ENCODE measurements at places on chromosomes 13 and 19.
A peak's percentile ranks its signal among the peaks of the same experiment; 100 is the strongest.

- no peak for DNase-seq
Measured at GRCh38 chr19:13104360-13104847, 1.7 kb upstream of the LYL1 start.

- no peak for DNase-seq
Measured at GRCh38 chr19:51071095-51071405, 6.2 kb upstream of the KLK13 start.

- DNase-seq, result peak; percentile 3
Measured at GRCh38 chr19:20167651-20168122, 673 bp downstream of the ZNF486 start.

DNA sequence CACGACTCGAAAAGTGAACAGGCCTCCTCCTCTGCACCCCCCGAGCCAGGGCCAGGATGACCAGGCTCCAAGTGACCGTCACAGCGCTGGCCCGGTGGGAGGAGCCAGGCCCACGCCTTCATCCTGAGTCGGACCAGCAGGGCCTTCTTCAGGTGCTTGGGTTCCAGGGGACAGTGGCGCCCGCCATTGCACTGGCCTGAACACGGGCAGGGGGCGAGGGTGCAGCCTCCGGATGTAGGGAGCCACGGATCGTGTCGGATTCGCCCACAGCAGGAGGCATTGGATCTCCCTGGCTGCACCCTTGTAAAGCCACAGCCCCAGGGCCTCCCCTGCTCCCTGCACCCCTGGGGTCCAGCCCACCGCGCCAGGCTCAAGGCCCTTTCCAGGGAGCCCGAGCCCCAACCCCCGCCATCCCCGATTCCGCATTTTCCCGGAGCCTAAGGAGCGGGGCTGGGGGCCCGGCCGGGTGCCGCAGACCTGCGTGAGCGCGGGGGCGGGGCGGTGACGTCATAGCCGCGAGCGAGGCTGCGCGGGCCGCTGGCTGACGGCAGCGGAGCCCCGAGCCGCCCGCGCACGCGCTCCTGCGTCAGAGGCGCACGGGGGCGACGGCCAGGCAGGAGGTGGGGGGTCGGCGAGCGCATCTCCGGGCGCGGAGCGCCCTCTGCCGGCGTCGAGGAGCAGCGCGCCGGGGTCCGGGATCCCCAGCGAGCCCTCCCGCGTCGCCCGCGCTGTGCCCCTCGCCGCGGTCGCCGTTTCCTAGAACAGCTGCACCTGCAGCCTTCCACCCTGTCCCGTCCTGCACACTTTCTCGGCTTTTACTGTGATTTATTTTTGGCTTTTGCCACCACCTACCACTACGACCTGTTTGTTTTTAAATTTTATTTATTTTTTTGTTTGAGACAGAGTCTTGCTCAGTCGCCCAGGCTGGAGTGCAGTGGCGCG is 1.5 kb upstream of the ATP5F1D start:
- peak; percentile 68 for DNase-seq

DNA sequence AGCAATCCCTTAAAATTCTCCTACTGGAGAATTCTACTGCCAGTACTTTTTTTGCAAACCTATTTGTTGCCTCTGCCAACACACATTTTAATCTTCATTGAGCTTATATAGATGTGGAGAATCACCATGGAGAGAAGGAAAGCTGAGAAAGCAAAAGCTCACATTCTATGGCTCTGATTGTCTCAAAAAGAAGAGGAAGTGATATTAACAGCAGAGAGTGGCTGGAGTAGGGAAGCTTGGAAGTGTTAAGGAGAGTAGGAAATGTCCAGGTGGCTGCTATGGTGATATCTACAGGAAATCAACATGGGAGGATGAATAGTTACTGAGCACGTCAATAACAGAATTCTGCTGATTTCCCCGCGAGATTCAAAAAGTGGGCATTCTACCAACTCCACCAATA is 78.8 kb upstream of the TDRD3 start:
- DNase-seq, result no peak

GRCh38 chr13:35557475-35557874 is 81.0 kb upstream of the MAB21L1 start:
- DNase-seq, result no peak

DNA sequence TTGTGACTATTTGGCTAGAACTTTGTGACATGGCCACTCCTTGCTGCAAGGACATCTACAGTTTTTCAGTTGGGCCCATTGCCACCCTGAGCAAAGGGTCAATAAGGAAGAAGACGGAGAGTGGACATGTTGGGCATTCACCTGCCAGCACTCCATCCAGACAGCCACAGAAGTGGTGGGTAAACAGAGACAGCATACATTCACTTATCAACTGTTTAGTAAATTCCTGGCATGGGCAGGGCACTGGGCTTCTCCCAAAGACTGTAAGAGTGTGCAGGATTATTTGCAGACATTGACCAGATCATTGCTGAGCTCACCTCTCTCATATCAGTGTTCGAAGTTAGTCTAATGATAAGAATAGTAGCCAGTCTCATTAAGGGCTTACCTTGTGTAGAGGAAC is 29.2 kb downstream of the SIPA1L3 start:
- no peak for DNase-seq

DNA sequence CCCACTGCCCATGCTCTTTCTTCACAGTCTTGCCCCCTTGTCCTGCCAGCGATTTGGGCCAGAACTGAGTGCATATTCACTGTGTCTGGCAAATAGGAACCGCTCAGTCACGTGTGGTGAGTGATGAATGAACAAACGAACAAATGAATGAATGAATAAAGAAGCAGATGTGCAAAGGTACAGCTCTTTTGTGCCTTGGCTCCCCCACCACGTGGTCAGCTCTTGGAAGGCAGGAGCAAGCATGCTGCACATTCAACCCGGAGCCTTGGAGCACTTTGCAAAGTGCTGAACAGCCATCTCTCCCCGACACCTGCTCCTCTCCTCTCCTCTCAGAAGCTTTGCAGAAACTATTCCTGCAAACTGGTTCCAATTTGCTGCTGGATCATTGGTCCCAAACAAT is 52.4 kb downstream of the LATS2 start:
- DNase-seq, result no peak

- DNase-seq, result no peak
Measured at GRCh38 chr13:20349564-20350381, 117.7 kb upstream of the GJB6 start.

- DNase-seq, result no peak
Measured at GRCh38 chr13:51041126-51041525, 69.9 kb downstream of the C13orf42 start.

- DNase-seq, result no peak
Measured at GRCh38 chr19:58054901-58055874, 3.9 kb upstream of the ZNF135 start.

DNA sequence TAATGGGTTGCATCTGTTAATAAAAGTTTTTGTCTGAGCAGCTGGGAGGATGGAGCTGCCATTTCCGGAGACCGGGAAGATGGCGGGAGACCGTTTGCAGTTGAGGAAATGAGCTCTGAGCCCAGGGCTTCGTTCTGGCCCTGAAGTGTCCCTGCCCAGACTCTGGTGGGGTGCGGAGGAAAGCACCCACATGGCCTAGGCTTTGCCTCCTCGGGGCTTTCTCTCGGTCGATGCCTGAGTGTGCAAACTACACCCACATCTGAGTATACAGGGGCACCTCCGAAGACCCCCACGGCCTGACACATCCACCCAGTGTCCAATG is 15.6 kb upstream of the NANOS3 start:
- DNase-seq, result no peak

GRCh38 chr13:38697628-38698333 is 10.9 kb downstream of the FREM2 start:
- no peak for DNase-seq

DNA sequence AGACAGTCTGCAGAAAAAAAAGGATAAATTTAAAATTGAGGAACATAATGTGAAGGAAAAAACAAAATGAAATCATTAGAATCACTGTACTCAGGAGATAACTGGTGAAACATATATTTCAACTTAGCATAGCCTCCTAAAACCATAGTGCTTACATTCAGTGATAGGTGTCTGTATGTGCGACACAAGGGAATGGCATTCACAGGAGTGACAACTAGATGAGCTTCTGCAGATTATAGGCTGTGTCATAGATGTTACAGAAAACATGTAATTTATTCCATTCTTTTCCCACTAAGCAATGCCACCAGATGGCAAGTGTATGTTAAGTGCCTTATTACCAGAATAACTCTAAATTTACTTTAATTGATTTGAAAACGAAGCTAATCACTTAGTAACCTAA is 960.0 kb upstream of the PCDH20 start:
- no peak for DNase-seq

DNA sequence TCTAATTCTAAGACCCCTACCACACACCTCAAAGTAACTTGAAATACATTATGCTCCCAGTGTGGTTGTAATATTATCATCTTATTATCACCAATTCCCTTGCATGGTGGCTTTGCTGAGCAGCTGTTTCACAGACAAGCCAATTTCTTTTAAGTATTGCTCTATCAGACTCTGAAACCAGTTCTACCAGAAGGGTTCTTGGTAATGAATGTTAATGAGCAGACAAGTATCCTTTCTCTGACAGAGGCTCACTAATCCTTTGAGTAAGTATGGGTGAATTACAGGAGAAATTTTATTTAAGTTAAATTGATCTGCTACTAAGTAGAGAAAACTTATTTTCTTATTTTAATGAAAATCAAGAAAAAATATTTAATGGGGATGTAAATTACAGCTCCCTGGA is 326.0 kb downstream of the GPC6 start:
- DNase-seq, result no peak

DNA sequence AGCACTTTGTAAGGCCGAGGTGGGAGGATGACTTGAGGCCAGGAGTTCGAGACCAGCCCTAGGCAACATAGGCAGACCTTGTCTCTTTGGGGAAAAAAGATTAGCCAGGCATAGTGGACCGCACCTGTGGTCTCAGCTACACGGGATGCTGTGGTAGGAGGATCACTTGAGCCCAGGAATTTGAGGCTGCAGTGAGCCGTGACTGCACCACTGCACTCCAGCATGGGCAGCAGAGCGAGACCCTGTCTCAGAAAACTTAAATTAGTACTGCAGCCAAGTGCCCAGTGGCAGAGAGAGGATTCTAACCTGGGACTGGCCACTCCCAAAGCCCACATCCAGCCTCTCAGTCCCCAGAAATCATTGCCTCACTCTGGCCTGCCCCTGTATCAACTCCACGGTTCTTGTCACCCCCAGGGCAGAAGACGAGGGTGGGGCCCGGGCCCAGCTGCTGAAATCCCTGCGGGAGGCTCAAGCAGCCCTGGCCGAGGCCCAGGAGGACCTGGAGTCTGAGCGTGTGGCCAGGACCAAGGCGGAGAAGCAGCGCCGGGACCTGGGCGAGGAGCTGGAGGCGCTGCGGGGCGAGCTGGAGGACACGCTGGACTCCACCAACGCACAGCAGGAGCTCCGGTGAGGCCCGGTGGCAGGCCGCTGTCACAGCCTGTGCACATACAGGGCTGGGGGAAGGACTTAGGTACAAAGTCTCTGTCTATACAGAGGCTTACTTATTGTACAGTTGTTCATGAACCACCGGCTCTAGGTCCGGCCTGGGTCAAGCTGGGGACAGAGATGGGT is 53.4 kb downstream of the KCNC3 start:
- no peak for DNase-seq

DNA sequence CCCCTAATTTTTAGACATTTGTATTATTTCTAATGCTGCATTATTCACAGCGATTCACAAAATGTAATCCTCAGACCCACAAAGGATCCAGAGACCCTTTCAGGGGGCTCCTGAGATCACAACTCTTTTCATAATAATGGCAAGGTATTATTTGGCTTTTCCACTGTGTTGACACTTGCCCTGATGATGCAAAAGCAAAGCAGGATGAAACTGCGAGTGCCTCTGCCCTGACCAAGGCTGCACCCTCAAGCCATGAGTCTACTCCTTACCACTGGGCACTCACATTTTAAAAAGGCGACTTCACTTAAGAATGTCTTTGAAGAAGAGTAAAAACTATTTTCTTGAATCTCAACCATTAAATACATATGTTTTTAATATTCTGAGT is 11.4 kb downstream of the ELF1 start:
- no peak for DNase-seq

DNA sequence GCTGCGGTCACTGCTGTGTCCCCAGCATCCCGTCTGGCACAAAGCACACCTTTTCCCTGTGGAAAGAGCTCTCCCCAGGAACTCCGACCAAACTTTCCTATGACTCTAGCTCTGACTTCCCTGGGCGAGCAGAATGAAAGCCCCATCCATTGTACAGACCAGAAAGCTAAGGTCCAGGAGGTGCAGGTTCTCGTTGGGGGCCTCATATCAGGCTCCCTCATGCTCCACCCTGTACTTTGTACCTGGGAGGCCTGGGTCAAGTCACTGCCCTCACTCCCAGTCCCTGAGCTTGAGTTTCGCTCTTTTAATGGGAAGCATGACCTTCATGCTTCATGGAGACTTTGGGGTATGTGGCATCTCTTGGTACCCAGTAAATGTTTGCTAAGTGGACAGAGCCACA is 18.4 kb downstream of the CYTH2 start:
- no peak for DNase-seq

- no peak for DNase-seq
Measured at GRCh38 chr13:109989155-109989554, 202.8 kb upstream of the IRS2 start.

DNA sequence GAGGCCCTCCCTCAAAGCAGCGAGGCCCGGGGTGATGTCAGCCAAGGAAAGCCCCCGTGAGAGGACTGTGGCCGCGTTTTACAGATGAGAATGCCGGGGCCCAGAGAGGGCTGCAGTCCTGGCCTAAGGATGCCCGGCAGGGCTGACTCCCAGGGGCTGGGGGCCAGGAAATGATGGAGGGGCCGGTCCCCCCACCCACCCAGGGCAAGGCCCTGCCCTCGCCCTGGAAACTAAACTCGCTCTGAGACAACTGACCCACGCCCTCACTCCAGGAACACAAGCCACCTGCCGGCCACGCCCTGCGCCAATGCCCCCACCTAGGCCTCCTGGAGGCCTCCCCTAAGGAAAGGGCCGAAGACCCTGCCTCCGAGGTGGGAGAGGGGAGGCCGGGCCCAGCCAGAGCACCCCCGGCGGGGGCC is 7.2 kb downstream of the ZBTB7A start:
- DNase-seq, result no peak

DNA sequence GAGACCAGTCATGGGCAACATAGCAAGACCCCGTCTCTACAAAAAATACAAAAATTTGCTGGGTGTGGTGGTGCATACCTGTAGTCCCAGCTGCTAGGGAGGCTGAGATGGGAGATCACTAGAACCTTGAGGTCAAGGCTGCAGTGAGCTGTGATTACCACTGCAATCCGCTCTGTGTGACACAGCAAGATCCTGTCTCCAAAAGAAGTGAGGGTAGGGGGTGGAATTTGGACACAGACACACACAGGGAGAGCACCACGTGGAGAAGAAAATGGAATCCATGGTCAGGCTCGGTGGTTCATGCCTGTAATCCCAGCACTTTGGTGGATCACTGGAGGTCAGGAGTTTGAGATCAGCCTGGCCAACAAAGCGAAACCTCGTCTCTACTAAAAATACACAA is 8.7 kb downstream of the TNFSF9 start:
- DNase-seq, result no peak

- DNase-seq, result no peak
Measured at GRCh38 chr19:13118424-13119193, 545 bp downstream of the NACC1 start.

DNA sequence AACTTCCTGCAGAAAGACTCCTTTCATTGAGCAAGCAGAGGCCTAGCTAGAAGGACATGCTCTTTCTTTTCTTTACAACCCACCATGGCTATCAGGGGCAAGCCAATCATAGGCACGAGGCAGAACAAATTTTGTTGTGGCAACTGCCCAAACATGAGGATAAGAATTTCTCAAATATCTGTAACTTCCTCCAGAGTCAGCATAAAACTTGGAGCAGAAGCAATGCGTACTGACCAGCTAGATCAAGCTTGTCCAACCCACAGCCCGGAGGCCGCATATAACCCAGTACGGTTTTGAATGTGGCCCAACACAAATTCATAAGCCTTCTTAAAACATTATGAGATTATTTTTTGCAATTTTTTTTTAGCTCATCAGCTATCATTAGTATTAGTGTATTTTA is 87.0 kb upstream of the SOX21 start:
- DNase-seq, result no peak

Data from AG04450 (cell line).